ENCODE measurements at places on chromosomes 6 and 20.

DNA sequence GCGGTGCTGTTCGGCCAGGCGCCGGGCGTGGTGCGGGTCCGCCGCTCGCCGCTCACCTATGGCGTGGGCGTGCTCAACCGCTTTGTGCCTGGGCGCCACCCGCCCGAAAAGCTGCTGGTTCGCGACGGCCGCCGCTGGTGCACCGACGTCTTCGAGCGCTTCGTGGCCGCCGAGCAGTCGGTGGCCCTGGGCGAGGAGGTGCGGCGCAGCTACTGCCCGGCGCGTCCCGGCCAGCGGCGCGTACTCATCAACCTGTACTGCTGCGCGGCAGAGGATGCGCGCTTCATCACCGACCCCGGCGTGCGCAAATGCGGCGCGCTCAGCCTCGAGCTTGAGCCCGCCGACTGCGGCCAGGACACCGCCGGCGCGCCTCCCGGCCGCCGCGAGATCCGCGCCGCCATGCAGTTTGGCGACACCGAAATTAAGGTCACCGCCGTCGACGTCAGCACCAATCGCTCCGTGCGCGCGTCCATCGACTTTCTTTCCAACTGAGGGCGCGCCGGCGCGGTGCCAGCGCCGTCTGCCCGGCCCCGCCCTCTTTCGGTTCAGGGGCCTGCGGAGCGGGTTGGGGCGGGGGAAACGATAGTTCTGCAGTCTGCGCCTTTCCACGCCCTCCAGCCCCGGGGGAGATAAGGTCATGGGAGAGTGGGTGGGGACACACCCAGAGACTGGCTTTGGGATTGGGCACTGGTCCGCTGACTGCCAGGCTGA is 15.7 kb downstream of the ADISSP start:
- DNase-seq = no peak

DNA sequence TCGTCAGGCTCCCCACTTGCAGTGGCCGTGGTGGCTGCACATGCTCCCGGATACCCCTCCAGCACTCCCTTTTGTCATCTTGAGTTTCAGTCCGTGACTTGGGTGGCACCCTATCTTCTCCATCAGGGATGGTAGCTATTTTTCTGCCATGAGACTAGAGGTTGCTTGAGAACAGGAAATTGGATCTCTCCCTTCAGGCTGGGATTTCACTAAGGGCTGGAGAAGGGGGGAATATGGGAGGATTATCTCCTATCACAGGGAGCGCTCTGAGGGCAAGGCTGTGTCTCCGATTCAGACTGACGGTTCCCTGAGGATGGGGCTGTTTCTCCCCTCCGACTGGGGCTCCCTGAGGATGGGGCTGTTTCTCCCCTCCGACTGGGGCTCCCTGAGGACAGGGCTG is 123.1 kb downstream of the MRPL14 start:
- DNase-seq = no peak

- DNase-seq = no peak
These were observed 1.0 kb downstream of the LZTS3 start for GRCh38 chr20:3172126-3172932.

DNA sequence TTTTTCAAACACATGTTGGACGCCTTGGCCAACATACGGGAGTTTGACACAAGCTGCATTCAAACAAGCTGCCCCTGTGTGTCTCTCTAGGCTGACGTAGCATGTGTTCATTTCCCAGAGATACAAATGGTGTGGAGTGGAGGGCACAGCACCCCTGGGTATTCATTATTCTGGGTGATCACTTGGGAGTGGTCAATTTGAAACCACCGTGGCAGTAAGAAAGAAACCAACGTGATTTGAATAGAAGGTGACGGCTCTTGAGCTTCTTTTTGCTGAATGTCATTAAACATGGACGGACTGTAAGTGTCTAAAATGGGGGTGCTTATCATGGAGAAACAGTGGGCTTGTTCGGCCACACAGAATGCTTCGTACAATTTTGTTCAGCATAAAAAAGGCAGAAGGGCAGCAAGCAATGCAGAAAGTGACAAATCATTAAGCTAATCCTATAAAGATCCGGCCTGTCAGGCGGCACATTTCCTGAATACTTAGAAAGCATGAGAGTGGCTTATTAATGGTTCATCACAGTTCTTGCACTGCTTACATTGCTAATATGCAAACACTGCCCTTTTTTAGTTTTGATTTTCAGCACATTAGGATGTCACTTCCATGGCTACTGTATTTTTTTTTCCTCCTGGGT is 1261.9 kb upstream of the CITED2 start:
- no peak for DNase-seq
